Transverse colon (tissue), 4 donors: ENCODE measurements at places on chromosomes 5 and 9.
A peak's percentile ranks its signal among the peaks of the same experiment; 100 is the strongest.

GRCh38 chr9:7894231-7894630 is 94.7 kb upstream of the DMAC1 start:
- no peak for DNase-seq

DNA sequence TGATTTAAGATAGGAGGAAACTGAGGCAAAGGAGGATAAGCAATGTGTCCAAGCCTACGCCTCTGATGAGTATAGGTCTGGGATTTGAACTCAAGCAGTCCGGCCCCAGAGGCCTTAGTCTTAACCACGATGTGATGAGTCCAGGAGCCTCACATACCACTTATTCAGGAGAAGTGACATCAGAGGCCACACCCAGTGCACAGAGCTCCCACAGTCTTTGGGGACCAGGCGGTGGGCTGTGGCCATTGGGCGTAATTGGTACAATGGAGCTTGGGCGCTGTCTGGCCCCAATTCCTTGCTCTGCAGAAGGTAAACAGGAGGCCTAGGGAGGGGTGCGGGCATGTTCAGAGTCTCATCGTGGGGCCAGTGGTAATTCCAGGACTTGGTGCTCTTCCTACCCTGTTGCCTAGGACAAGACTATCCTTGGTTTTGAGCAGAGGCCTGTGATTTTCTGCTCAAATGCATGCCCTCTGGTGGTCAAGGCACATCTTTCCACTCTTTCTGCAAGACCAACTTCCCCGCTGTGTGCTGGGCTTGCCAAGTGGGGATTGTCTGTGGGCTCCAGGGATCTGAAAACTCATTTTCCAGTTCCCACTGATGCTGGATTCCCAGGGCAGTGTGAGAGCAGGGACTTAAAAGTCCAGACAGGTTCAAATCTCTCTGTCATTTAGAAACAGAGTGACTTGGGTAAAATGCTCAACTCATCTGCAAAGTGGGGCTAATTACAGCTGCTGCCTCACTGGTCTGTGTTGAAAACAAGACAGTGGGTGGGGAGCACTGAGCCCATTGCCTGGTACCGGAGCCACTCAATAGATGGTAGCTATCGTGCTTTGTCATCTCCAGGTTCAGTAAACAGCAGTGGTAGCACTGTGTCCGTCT is 15.8 kb downstream of the NDST1 start:
- peak; percentile 45 for DNase-seq

DNA sequence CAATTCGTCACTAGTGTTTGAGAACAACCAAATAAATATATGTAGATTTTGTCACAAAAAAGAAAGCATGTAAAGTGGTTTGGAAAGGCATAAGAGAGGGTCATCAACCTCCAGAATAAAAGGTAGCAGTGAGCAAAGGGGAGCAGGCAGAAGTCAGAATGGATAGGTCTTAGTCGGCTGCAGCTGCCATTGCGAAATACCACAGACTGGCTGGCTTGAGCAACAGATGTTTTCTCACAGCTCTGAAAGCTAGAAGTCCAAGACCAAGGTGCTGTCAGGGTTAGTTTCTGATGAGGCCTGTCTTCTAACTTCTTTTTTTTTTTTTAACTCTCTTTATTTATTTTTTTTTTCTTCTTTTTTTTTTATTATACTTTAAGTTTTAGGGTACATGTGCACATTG is 208.1 kb upstream of the PIK3R1 start:
- DNase-seq: peak; percentile 22

DNA sequence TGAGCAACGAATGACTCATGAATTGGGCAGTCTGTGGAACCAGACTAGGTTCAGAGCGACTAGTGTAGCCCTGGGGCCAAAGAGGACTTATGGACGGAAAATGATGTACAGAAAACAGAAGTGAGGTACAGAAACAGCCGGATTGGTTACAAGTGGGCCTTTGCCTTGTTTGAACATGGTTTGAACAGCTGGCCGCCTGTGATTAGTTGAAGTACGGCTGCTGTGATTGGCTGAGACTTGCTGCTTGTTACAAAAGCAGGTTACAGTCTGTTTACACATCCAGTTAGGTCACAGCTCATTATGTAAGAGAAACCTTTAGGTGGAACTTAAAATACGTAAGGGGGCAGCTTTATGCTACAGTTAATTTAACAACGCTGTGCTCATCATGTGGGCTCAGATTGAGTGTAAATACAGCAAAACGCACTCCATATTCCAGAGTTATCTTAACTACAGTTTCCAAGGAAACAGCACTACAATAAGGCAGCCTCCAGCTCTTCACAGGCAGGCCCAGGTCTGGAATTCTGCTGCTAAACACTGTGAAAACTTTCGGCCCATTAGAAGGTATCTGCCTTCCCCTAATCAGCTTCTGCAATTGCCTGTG is 6.5 kb downstream of the AMACR start:
- peak; percentile 39 for DNase-seq

GRCh38 chr5:170338291-170338690 is 40.7 kb upstream of the LCP2 start:
- DNase-seq: no peak

DNA sequence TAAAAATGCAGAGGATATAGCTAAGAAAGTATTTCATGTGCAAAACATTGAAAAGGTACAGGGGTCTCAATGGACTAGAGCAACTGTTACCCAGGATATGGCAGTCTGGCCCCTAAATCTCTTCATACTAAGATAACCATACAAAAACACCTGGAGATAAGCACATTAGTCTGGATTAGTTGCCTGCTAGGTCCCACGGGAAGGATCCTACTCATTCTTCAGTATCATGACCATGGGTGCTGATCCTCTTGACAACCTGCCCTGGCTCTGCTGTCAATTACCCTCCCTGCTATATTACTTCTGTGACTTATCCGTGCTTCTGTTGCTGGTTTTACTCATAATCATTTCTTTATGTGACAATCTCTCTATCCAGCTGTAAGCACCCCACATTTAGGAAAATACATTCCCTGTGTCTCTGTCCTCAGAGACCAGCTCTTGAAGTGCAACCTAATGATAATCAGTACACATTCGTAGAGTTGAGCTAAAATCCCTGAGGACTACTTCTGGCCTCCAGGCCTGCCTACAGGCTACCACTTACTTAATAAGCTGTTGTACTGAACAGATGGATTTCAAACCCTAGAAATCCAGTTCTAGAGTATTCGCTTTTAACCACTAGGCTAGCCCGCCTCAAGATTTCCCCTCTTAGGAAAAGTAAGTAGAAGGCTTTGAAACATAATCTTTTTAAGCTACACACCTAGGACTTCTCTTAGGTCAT is 190.5 kb upstream of the OR13F1 start:
- no peak for DNase-seq

- DNase-seq: no peak
Measured at GRCh38 chr5:16582081-16582480, 34.7 kb downstream of the RETREG1 start.

DNA sequence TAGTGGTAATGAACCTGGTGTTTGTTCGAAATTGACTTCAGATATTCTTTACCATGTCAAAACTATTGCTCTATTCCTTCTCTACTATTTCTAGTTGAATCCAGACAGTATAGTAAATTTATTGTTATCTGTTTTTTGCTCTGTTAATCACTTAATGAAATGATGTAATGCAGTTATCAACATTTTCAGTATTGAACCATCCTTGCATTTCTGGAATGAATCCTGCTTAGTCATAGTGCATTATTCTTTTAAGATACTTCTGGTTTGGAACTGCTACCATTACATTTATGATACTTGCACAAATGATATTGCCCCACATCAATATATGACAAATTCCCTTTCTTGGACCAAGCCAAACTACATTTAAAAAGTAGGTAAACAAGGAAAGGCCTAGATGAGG is 554.0 kb upstream of the KLF4 start:
- DNase-seq: no peak

DNA sequence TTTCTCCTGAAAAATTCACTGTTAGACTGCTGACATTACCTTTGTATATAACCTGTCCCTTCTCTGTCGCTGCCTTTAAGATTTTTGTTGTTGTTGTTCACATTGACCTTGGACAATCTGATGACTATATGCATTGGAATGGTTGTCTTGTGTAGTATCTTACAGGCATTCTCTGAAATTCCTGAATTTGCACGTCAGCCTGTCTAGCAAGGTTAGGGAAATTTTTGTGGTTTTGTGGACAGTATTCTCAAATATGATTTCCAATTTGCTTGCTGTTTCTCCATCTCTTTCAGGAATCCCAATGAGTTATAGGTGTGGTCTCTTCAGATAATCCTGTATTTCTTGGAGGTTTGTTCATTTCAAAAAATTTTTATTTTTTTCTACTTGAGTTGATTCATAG is 140.8 kb downstream of the PRR16 start:
- DNase-seq: no peak

GRCh38 chr5:153352685-153353219 is 137.7 kb upstream of the GRIA1 start:
- DNase-seq: no peak

- no peak for DNase-seq
Measured at GRCh38 chr5:77643654-77644370, 5.3 kb upstream of the OTP start.

DNA sequence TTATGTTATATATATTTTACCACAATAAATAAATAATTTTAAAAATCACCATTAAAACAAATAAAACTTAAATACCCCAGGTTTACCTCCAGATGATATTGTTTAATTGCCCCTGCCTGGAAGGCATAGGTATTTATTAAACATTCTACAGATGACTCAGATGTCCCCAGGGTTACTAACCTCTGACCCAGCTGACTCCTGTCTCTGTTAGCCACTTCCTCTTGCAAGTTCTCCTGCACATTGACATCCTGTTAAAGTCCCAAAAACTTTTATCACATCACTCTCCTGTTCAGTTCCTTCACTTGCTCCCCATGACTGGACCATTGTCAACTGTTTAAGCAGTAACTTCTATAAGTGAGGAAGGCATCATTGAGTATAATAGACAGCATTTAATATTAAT is 37.0 kb upstream of the RAB3C start:
- DNase-seq: no peak

- no peak for DNase-seq
Measured at GRCh38 chr5:177546258-177546741, 8.1 kb downstream of the FAM193B start.

DNA sequence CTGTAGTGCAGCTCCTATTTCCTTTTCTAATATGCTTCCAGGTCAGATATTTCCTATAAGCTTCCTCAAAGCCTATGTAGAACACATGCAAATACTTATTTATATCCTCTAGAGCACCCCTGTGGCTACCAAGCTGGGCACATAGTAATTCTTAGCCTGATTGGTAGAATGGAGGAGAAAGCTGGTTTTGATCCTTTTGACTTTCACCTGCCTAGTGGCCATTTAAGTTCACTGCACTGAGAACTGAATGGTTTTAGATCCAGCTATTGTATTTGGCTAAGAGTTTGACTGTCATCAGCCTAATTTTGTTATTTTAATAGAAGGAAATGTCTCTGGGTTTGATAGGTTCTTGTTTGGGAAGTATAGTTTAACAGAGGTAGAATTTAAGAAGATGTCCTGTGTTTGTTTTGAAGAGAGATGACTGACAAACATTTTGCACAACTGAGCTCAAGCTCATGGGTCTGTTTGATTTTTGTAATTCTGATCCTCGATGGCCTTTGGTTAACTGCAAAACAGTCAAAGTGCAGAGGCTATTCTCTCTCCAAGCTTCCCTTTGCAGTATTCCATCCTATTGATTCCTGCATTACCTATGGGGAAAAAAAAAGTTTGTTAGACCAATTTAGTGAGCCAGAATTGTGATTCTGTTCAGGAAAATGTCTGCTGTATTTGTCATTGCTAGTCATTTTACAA is 85.4 kb downstream of the KCNN2 start:
- no peak for DNase-seq

DNA sequence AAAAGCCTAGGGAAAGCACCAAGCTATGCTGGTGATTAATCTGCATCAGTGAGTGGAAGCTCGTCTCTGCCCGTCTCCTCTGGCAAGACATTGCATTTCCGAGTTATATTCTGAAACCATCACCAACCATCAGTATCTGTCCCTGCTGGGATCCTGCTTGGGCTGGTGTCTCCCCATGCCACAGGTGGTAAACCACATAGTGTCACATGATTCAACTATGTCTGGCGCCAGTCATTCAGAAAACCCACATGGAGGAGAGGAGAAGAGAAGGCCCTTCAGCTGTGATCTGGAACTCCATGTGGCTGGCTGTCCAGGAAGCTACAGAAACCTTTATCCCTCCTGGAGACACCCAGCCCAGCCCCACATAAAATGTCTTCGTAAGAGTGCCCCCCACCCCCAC is 4.8 kb downstream of the IL9 start:
- DNase-seq: no peak

DNA sequence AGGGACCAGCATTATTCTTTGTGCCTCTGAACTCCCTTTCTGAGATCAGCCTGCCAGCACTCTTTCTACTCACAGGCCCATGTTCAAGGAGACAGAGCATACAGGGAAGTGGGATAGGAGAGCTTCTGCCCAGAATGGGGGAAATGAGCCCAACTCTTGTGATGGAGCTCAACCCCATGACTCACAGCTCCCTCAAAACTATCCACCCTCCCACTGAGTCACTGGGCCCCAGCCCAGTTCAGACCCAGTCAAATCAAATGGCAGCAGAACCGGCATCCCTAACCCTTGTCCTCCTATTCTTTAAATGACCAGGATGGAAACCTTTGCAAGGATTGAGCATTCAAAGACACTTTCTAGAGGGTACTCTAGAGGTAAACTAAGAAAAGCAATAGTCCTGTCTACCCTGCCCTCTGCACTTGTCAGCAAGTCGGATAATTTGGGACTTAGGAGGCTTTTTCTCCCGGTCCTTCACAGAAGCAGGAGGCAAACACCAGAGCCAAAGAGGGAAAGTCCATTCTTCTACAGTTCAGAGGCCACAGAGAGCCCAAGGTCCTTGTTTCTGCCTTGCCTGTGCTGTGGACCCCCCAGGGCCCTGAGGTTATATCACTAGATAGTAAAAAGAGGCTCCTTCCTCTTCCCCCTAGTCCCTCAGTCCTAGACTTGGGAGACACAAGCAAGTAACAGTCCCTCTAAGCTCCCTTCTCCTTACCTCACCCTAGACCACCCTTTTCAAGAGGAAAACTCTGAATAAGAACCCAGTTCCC is 3.2 kb downstream of the ATOSB start:
- DNase-seq: peak; percentile 40

- peak; percentile 28 for DNase-seq
Measured at GRCh38 chr9:36092509-36093215, 43.9 kb upstream of the GLIPR2 start.
